CD4-positive, alpha-beta T cell treated with Interleukin-4 for 4 hours (primary cell): ENCODE measurements at places on chromosomes 7 and 10.

DNA sequence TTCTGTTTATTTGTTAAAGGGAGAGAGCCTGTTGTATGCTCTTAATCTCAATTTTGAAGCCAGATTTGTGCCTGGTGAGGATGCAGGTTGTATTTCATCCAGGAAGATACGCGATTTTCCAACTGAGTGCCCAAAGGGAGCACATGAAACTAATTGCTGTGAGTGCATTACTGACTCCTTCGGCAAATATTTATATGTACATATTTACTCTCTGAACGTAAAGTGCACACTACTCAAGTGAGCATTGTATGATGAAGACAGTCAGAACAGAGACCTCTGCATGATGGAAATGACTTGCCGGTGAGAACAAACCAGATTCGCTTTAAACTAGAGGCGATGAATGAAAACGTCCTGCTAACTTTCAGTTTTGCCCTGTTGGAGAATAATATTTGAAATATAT is 130.1 kb downstream of the MALRD1 start:
- no peak for DNase-seq

DNA sequence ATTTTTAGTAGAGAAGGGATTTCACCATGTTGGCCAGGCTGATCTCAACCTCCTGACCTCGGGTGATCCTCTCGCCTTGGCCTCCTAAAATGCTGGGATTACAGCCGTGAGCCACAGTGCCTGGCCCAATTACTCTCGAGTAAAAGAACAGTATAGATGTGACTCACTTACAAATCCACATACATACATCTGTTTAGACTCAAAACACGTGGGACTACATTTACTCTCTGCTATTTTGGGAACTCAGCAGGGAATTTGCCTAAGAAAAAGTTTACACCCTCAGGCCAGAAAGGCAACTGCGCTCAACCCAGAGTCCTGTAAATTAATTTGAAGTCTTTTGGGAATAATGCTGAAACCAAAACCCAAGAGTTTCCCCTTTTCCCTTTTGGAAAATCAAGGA is 289.7 kb downstream of the KLF6 start:
- DNase-seq, result no peak

DNA sequence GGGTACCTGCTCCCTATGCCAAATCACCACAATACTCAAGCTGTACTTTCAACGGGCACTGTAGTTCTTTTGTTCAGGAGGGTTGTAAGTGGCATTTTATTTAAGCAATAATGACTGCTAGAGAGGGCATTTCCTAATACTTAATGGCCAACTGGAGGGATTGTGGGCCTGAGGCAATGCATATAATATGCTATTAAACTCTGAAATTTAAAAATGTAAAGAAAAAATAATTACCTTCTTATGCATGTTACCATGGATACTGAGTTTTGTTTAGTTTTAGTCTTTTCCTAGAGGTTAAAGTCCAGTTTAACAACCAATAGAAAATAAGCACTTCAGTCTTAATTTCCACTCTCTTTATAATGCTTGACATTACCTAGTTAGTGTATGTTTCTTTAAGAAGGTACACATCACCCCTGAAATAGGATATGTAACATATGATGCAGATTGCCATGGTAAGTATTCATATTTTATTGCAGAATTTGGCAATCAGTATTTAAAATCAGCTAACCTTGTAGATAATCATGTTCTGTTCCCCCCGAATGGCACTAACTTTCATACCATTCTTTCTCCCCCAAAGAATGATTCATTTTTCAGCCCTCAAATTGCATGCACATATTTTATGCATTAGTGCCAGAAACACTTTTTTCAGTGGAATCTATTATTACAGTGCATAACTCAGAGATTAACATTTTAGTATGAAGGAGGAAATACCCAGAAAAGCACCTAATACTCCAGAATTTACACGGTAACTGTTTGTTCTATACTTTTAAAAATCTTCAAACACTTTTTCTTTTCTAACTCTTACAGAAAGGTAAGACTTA is 90.3 kb upstream of the ZNF438 start:
- DNase-seq, result no peak

- no peak for DNase-seq
These were observed 285.8 kb upstream of the CACNA2D1 start for GRCh38 chr7:82729172-82730030.

DNA sequence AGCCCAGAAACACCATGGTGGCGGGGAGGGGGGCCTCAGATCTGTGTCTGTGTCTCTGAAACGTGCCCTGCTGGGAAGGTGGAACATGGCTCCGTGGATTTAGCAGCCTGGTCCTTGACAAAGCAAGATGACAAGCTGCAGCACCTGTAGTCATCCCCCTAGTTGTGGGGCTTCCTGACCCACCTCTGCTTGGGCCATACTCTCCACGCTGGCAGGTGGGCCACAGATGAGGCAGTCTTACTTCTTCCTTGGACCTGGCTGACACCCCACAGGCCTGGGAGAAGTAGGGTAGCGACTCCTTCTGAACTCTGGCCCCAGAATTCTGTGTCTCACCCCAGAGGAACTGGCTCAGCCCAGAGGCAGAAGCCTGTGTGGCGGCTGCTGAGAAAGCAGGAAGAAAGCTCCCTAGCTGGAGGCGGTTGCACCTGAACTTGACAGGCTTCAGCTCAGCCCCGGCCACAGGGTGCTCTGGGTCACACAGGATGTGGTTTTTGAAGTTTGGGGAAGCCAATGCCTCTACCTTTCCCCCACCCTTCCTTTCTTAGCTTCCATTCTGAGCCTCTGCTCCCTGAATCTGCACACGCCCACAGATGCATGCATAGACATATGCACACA is 113.9 kb downstream of the ABLIM1 start:
- DNase-seq, result peak; percentile 79
